ENCODE measurements at places on chromosomes 6 and 20. TPM values are rescaled to one million over a fixed set of nuclear protein-coding genes. Genes with fewer than 3 reads are reported as not detected.

- H3K27me3 ChIP-seq: no peaks in the 10 kb centered on the region
- no peaks in the 10 kb centered on the region for H3K36me3 ChIP-seq
- DNase-seq: no peak
- no peak overlapping the region for H3K27ac ChIP-seq
- no peak overlapping the region for H3K4me3 ChIP-seq
- no peaks in the 10 kb centered on the region for H3K4me1 ChIP-seq
These were observed 556.0 kb upstream of the JAG1 start for GRCh38 chr20:11229772-11230171.

GRCh38 chr6:7264041-7264440 is 49.0 kb downstream of the SSR1 start:
- no peak overlapping the region for H3K27ac ChIP-seq
- DNase-seq: no peak
- H3K27me3 ChIP-seq: peaks cover 7% of the 10 kb centered on the region
- no peak overlapping the region for H3K4me3 ChIP-seq
- H3K36me3 ChIP-seq: no peaks in the 10 kb centered on the region

GRCh38 chr6:123902738-123903313 is 99.2 kb downstream of the NKAIN2 start:
- DNase-seq: no peak
- no peaks in the 10 kb centered on the region for H3K27me3 ChIP-seq
- H3K4me1 ChIP-seq: no peaks in the 10 kb centered on the region

- no peak overlapping the region for H3K4me3 ChIP-seq
- no peaks in the 10 kb centered on the region for H3K27me3 ChIP-seq
- DNase-seq: no peak
- H3K36me3 ChIP-seq: peaks cover 87% of the 10 kb centered on the region
These were observed 38.6 kb downstream of the GHRH start for GRCh38 chr20:37223053-37223452.

GRCh38 chr6:153424719-153425400 is 293.8 kb upstream of the RGS17 start:
- no peak overlapping the region for H3K27ac ChIP-seq
- DNase-seq: no peak
- H3K36me3 ChIP-seq: no peaks in the 10 kb centered on the region
- no peaks in the 10 kb centered on the region for H3K27me3 ChIP-seq
- no peak overlapping the region for H3K4me3 ChIP-seq
- no peaks in the 10 kb centered on the region for H3K4me1 ChIP-seq

GRCh38 chr20:15806105-15806504 is 767.1 kb downstream of the KIF16B start:
- H3K4me1 ChIP-seq: peaks cover 41% of the 10 kb centered on the region
- no peaks in the 10 kb centered on the region for H3K27me3 ChIP-seq
- H3K36me3 ChIP-seq: peaks cover 3% of the 10 kb centered on the region
- DNase-seq: no peak
- H3K27ac ChIP-seq: peak overlapping the region; percentile 30

Gene OR14J1
- total RNA-seq: not detected

DNA sequence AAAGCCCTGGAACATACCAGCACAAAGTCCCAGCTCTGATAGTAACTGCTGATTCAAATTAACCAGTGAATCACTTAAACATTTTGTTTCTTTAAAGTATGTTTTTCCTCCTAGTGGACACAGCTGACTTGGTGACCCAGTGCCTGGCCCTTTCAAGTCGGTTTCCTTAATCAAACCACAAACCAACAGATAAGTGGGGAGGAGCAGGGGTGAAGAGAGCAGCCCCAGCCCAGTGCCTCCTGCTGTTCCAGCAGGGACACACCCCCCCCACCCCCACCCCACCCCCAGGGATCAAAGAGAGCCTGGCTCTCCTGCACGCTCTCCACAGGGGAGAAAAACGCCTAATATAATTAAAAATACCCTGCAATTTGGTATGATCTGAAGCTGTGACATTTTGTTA is 55.4 kb upstream of the TBXT start:
- peaks cover 38% of the 10 kb centered on the region for H3K27me3 ChIP-seq
- H3K36me3 ChIP-seq: no peaks in the 10 kb centered on the region
- H3K4me3 ChIP-seq: no peak overlapping the region
- H3K27ac ChIP-seq: no peak overlapping the region
- H3K4me1 ChIP-seq: no peaks in the 10 kb centered on the region

Gene SLC22A7
- not detected for total RNA-seq

GRCh38 chr6:47165918-47166317 is 123.8 kb upstream of the ADGRF1 start:
- no peak overlapping the region for H3K27ac ChIP-seq
- no peak for DNase-seq
- no peak overlapping the region for H3K4me3 ChIP-seq
- H3K27me3 ChIP-seq: no peaks in the 10 kb centered on the region

DNA sequence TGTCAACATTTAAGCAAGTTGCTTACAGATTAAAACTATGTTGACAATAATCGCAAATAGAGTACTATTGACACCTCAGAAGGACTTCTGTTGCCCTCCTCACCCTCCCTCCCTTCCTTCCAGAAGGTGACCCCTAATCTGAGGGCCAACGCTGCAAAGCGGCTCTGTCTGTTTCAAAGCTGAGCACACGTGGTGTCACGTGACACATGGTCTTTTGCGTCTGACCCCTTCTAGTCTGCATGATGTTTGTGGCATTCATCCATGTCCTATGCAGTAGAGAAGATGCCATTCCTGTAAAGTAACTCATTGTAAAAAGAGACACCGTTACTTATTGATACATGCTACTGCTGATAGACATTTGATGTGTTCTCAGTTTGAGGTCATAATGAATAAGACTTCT is 182.3 kb downstream of the THBS2 start:
- no peak for DNase-seq
- no peaks in the 10 kb centered on the region for H3K4me1 ChIP-seq
- no peaks in the 10 kb centered on the region for H3K27me3 ChIP-seq
- H3K36me3 ChIP-seq: no peaks in the 10 kb centered on the region

DNA sequence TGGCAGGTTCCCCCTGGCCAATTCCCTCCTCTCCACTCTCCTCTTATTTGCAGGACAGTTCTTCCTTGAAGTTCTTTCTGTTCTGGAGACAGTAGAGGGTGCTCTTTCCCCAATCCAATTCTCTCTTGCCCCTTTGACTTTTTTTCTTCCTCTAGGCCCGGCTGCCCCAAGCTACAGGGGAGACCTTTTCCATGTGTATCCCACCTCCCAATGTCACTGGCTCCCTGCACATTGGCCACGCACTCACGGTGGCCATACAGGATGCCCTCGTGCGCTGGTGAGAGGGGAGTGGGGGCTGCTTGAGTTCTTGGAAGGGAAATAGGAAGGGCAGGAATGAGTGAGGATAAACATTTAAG is 1.5 kb downstream of the VARS2 start:
- no peaks in the 10 kb centered on the region for H3K27me3 ChIP-seq
- H3K27ac ChIP-seq: peak overlapping the region; percentile 56
- peaks cover 72% of the 10 kb centered on the region for H3K36me3 ChIP-seq
- peaks cover 24% of the 10 kb centered on the region for H3K4me1 ChIP-seq
- DNase-seq: no peak

- H3K36me3 ChIP-seq: no peaks in the 10 kb centered on the region
- DNase-seq: no peak
- H3K4me1 ChIP-seq: no peaks in the 10 kb centered on the region
- H3K27ac ChIP-seq: no peak overlapping the region
These were observed 52.0 kb upstream of the SMOC2 start for GRCh38 chr6:168388641-168389633.

GRCh38 chr20:39897058-39897457 is 792.0 kb downstream of the MAFB start:
- H3K4me1 ChIP-seq: no peaks in the 10 kb centered on the region
- H3K4me3 ChIP-seq: no peak overlapping the region
- DNase-seq: no peak
- H3K27ac ChIP-seq: no peak overlapping the region

GRCh38 chr6:56434606-56435005 is 187.2 kb upstream of the COL21A1 start:
- no peaks in the 10 kb centered on the region for H3K4me1 ChIP-seq
- no peaks in the 10 kb centered on the region for H3K27me3 ChIP-seq
- no peak overlapping the region for H3K27ac ChIP-seq
- no peak for DNase-seq

- H3K36me3 ChIP-seq: no peaks in the 10 kb centered on the region
- no peaks in the 10 kb centered on the region for H3K4me1 ChIP-seq
- no peak overlapping the region for H3K27ac ChIP-seq
- H3K27me3 ChIP-seq: no peaks in the 10 kb centered on the region
- DNase-seq: no peak
These were observed 252.8 kb downstream of the CDH26 start for GRCh38 chr20:60210779-60211617.

- DNase-seq: no peak
- no peak overlapping the region for H3K27ac ChIP-seq
- H3K4me3 ChIP-seq: no peak overlapping the region
- no peaks in the 10 kb centered on the region for H3K27me3 ChIP-seq
- no peaks in the 10 kb centered on the region for H3K36me3 ChIP-seq
These were observed 405.9 kb upstream of the SULF2 start for GRCh38 chr20:48191200-48191599.

Gene TCF21
- total RNA-seq: not detected

Gene SMLR1
- not detected for total RNA-seq

Gene SAMD10
- total RNA-seq: 9.0 TPM

GRCh38 chr6:154719854-154720253 is 13.4 kb upstream of the SCAF8 start:
- H3K27me3 ChIP-seq: peaks cover 3% of the 10 kb centered on the region
- no peak for DNase-seq
- H3K36me3 ChIP-seq: peaks cover 7% of the 10 kb centered on the region
- no peak overlapping the region for H3K27ac ChIP-seq

GRCh38 chr6:139858429-139858828 is 484.0 kb upstream of the CITED2 start:
- no peak overlapping the region for H3K27ac ChIP-seq
- no peak overlapping the region for H3K4me3 ChIP-seq
- DNase-seq: no peak
- no peaks in the 10 kb centered on the region for H3K4me1 ChIP-seq
- H3K36me3 ChIP-seq: no peaks in the 10 kb centered on the region

- no peak overlapping the region for H3K4me3 ChIP-seq
- no peaks in the 10 kb centered on the region for H3K27me3 ChIP-seq
- no peak overlapping the region for H3K27ac ChIP-seq
- no peak for DNase-seq
- H3K36me3 ChIP-seq: peaks cover 2% of the 10 kb centered on the region
- H3K4me1 ChIP-seq: no peaks in the 10 kb centered on the region
These were observed 22.9 kb downstream of the DZANK1 start for GRCh38 chr20:18443886-18444285.

GRCh38 chr6:142055219-142055618 is 77.5 kb upstream of the GJE1 start:
- H3K36me3 ChIP-seq: no peaks in the 10 kb centered on the region
- no peak overlapping the region for H3K27ac ChIP-seq
- no peaks in the 10 kb centered on the region for H3K27me3 ChIP-seq
- no peak for DNase-seq
- no peaks in the 10 kb centered on the region for H3K4me1 ChIP-seq

All from activated B cell treated with CpG ODN at 0.5 μM for 24 hours (primary cell).